ENCODE measurements at places on chromosomes 3 and 15.

- no peak for DNase-seq
Measured at GRCh38 chr3:93923006-93923405, 50.7 kb downstream of the PROS1 start.

GRCh38 chr3:134014270-134014669 is 15.5 kb downstream of the SLCO2A1 start:
- no peak for DNase-seq

GRCh38 chr3:111581403-111582119 is 13.6 kb downstream of the ZBED2 start:
- DNase-seq = no peak

GRCh38 chr3:185439745-185440466 is 58.9 kb downstream of the TMEM41A start:
- no peak for DNase-seq

DNA sequence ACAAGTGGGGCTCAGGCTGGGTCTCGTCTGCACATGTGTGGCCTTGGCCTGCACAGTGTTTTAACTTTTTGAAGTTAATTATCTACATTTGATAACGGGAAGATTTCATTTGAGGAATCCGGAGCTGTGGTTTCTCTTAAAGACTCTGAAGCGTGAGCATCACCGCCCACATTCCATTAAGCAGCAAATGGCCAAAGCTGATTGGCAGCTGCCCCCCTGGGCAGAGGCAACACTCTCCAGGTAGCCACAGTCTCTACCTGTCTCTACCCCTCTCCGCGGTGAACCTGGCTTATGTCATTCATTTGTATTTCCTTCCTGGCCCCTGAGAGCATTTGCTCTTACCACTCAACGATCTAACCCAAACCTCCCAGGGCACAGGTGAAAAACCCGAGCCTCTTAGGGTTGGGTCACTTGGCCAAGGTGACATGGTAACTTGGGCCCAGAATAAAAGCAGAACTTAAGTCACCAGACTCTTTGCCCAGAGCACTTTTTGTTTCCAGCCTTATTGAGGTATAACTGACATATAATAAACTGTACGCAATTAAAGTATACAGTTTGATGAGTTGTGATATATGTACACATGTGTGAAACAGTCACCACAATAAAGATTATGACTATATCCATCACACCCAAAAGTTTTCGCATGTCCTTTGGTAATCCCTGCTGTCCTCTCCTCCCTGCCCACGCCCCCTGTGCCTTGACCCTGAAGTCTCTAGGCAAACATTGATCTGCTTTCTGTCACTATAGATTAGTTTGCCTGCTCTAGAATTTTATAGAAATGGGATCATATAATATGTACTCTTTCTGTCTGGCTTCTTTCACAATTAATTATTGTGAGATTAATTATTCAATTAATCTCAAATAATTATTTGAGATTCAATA is 245.7 kb upstream of the HES1 start:
- DNase-seq = no peak

GRCh38 chr3:128240232-128240631 is 87.0 kb downstream of the EEFSEC start:
- DNase-seq = no peak

Data from stimulated activated CD8-positive, alpha-beta memory T cell treated with anti-CD3 and anti-CD28 coated beads, Interleukin-7, amount 100 ng/mL, for 1 hour (primary cell).